ENCODE measurements at places on chromosomes 3 and 15. TPM values are rescaled to one million over a fixed set of nuclear protein-coding genes. Genes with fewer than 3 reads are reported as not detected.

Gene HYAL2
- total RNA-seq, result 26.0 TPM

Gene B3GALNT1
- total RNA-seq, result 0.08 TPM

Gene PARP6
- total RNA-seq, result 56.6 TPM

Gene TMC3
- not detected for total RNA-seq

Gene CELSR3
- total RNA-seq, result 4.4 TPM

Gene POPDC2
- 0.22 TPM for total RNA-seq

Gene COL8A1
- total RNA-seq, result not detected

Gene PLA2G4D
- not detected for total RNA-seq

Gene GPR87
- total RNA-seq, result 2.1 TPM

Gene HYAL1
- total RNA-seq, result 1.00 TPM

Gene NEK10
- total RNA-seq, result 1.1 TPM

Gene ACAN
- total RNA-seq, result 0.90 TPM

Gene DCLK3
- not detected for total RNA-seq

Gene CCR8
- total RNA-seq, result not detected

Gene TIPARP
- total RNA-seq, result 50.4 TPM

Gene CYP1A2
- not detected for total RNA-seq

Gene EID1
- total RNA-seq, result 109 TPM

Gene MYO5C
- 5.2 TPM for total RNA-seq

Gene ITPKA
- total RNA-seq, result 5.1 TPM

Gene CLDN16
- not detected for total RNA-seq

Gene GP5
- total RNA-seq, result not detected

Gene SLCO2A1
- total RNA-seq, result 0.02 TPM

Gene PLCH1
- 0.71 TPM for total RNA-seq

Gene CHRFAM7A
- total RNA-seq, result 4.6 TPM

Gene PRSS50
- not detected for total RNA-seq

Gene RTP1
- not detected for total RNA-seq

Gene DYNLT2B
- 27.5 TPM for total RNA-seq

Gene CHD2
- total RNA-seq, result 27.1 TPM

Gene PPP1R14D
- 0.33 TPM for total RNA-seq

Gene RARB
- total RNA-seq, result 10.3 TPM

Gene ABHD17C
- total RNA-seq, result 30.4 TPM

Gene FGD5
- not detected for total RNA-seq
